Stimulated activated CD8-positive, alpha-beta memory T cell treated with anti-CD3 and anti-CD28 coated beads, Interleukin-7, amount 100 ng/mL, for 4 hours (primary cell): ENCODE measurements at places on chromosomes 1 and 21.

DNA sequence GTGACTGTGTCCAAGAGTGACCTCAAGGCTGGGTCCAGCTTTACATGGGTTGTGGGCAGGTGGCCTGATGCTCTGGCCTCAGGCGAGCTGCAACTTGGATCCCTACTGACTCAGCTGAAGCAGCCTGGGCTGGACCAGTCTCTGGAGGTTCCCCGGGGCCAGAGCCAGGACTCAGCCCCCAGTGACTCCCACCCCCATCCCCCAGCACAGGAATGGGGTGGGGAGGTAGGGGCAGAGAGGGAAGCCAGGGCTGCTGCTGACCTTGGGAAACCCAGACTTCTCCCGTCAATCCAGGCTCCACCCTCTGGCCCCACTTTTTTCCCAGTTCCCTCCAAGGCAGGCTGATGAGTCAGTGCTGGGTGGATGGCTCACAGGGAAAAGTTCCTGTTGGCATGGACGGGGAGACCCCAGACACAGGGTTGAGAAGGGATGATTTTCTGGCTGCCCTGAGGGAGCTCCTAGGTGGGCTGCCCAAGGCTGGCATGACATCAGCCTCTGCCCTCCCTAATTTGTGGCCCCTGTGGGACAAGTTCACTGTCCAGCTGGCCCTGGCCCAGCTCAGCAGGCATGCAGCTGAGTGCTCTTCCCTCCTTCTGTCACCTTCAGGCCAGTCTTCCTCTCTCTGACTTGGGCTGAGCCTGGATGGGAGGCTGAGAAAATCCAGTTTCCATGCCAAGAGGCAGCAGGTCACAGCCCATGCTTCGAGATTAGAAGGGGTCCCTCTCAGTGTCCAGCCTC lies 2.2 kb downstream of the ZC3H12A start:
- no peak for DNase-seq

DNA sequence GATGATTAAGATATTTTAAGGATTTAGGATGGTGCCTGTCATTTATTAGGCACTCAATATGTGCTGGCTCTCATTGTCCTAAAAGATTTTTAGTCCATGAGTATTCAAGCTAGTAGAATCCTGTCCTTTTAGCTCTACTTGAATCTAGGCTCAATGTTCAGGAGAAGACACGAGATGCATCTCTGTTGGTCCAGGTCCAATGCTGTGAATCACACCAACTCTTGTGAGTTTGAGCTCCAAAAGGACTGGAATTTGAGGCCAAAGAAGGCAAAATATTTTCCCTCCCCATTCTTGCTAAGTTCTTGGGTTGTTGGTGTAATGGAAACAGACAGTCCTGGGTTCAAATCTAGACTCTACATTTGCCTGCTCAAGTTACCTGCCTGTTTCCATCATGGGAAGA lies 1.4 kb upstream of the PODN start:
- DNase-seq = no peak

GRCh38 chr1:31736675-31737074 lies 27.5 kb downstream of the ADGRB2 start:
- DNase-seq = peak; percentile 73

DNA sequence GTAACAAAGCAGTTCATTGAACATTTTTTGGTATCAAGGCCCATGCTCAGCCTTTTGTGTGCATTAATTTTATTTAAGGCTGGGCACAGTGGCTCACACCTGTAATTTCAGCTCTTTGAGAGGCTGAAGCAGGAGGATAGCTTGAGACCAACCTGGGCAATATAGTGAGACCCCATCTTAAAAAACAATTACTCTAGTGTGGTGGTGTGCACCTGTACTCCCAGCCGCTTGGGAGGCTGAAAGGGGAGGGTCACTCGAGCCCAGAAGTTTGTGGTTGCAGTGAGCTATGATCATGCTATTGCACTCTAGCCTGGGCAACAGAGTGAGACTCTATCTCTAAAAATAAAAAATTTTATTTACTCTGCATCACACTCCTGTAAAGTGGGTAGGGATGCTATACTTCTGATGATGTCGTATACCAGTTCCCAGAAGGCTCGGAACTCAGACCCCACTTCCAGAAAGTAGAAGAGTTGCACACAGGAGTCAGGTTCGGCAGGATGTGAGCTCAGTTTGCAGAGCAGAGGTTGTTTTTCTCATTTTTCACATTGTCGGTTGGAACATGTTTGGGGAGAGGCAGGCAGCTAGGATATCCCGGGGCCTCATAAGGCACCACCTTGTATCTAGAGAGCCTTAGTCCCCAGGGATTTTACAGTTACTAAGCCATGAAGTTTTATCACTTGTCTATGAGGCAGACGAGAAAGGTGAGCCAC lies 144.6 kb downstream of the GALNT2 start:
- no peak for DNase-seq

DNA sequence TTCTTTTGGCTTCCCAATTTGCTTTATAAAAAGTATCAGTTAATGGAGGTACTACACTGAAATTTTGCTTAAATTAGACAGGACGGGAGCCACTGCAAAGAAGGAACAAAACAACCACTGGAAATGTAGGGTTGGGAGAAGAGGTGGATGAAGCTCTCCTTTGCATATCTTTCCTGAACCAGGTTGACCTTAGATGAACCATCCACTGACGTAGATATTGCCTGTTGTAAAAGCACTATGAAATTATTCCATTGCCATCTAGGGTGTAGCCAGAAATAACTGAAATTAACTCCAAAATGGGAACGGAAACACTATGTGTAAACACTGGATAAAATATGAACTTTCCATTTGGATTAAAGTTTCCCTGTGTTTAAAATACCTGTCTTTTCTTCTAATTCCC lies 1.2 kb upstream of the ABL2 start:
- no peak for DNase-seq

GRCh38 chr1:243443557-243443956 lies 187.7 kb downstream of the SDCCAG8 start:
- no peak for DNase-seq

DNA sequence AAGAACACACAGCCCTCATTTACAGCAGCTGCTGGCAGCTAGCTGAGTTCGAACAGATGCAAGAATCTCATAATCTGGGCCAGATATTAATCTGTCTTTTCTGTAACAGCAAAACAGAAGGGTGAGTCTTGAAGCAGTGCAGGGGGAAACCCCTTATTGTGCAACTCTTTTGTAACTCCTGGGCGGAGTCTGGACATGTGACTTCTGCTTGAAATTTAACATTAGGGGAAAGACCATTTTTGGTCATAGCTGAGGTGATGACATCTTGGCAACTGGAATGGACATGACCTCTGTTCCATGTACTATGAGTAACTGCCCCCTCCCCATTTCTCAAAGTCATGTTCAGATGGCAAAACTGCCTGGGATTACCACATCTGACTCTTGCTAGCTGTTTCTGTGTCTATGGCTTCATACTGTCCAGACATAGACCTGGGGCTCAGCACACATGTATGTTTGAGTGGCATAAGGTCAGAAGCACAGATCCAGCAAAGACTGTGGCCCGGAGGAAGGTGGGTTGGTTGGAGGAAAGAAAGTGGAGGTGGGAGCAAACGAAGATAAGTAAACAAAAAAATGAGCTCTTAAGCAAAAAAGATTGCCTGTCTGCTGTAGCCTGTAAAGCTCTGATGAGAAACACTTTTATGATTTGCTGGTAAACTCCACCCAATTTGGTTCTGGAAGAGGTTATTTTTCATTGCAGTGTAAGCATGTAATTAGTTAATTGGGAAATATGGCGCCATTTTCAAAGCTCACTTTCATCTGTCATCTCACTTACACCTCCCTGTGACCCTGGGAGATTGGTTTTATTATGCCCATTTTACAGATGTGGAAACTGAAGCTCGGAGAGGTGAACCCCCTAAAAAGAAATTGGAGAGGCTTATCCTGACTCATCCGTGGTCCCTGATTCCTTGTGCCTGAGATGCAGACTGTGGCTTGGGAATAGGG lies 26.1 kb downstream of the ETS2 start:
- DNase-seq = peak; percentile 13

- no peak for DNase-seq
These were observed 21.5 kb upstream of the MTARC2 start for GRCh38 chr1:220726634-220727033.

- DNase-seq = peak; percentile 24
These were observed 5.3 kb downstream of the PSRC1 start for GRCh38 chr1:109277434-109278204.

DNA sequence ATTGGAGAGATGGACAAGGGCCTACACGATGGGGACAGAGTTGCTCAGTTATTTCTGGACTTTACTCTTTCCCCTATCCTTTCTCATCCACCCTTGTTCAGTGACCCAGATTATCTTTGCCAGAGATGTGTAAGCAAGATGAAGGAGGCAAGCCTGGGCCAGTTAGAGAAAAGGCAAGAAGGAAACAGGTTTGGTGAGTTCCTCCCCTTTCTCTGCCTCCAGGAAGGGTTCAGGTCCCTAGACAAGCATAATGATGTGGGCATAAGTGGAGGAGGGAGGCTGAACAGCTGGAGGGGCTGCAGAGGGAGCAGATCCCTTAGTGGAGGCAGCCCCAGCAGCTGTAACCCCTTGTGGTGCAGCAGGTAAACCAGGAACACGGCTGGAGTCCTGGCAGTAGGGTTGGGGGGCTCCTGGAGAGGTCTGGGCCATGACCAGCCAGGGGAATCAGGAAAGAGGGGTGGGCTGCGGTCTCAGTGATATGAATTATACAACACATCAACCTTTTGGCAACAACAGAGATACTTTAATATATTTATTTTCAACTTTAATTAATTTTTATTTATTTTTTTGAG lies 9.2 kb upstream of the CDC42 start:
- DNase-seq = no peak

GRCh38 chr1:154819628-154820590 lies 50.2 kb downstream of the KCNN3 start:
- DNase-seq = no peak

DNA sequence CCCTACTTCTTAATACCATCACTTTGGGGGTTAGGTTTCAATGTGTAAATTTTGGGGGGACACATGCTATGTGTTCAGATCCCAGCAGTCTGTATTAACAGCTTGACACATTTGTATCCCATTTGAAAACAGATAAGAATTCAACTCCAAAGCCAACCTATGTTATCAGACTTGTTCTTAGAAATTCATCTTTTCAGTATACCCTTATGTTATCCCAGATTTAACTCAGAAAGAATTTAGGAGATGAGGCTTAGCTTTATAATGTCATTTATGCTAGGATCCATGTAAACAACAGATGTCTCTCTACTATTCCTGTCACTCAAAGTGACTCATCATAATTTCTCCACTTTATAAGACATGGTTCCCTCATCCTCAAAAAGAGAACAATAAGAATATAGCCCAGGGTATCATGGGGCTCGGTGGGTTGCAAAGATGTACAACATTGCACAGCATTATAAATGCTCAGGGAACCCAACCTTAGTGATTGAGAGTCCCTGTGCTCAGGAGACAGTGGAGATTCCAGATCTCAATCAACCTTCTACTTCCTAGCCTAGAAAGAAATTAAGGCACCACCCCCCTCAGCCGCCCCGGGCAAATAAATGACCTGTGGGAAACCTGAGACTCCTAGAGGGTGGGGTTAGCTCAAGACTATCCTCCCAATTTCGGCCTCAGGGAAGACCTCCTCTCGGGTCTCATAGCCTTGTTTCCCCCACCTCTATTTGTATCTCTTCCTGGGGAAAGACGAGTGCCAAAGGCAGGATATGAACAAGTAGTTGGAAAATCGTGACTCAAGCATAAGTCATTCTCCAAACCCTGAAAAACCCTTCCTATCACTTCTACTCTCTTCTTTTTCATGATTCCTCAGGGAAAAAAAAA lies 265.1 kb upstream of the CAMK1G start:
- no peak for DNase-seq

DNA sequence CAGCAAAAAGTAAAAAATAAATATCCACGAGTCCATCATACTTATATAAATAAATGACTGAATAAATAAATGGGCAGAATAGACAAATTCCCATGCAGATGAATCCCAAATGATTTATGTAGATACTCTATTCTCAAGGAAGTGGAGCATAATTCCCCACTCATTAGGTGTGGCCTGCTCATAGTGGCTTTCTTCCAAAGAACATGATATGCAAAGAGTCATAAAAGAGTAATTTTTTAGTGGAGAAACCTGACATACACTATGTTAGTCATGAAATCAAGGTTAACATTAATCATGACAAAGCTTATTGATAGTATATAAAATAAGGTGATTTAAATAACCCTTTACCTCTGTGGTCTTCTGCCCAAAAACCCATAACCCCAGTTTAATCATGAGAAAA lies 298.9 kb downstream of the DPYD start:
- no peak for DNase-seq

DNA sequence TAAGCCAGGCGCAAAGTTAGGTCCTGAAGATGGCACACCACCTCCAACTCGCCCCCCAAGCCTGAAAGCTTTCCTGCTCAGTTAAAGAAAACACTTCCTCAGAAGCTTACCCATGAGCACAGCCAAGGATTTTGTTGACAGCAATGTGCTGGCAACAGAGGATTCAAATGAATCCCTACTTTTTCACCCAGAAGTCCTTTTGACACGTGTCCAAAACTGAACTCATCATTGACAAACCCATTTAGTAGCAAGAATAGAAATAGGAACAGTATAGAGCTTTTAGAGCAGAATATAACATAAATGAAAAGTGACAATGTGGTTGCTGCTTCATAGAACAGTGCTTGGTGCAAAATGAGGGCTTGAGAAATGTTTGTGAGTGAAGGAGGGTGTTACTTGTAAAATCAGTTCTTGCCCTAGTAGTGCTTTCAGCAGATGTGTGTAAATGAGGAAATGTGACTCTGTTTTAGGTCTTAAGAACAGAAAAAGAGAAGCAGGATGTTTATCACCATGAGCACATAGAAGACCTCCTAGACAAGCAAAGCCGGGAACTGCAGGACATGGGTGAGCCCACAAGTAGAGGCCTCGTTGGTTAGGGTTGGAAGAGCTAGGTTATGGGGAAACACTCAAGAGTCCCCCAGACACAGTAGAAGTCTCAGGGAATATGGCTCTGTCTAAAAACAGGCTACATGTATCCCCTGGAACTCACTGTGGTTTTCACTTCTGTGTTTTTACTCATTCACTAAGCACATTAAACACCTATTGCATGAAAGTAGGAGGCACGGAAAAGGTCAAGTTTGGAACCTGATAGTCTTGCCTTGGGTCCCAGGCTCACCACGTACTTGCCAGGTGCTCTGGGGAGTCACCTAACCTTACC lies 48.6 kb upstream of the TMEM125 start:
- no peak for DNase-seq

DNA sequence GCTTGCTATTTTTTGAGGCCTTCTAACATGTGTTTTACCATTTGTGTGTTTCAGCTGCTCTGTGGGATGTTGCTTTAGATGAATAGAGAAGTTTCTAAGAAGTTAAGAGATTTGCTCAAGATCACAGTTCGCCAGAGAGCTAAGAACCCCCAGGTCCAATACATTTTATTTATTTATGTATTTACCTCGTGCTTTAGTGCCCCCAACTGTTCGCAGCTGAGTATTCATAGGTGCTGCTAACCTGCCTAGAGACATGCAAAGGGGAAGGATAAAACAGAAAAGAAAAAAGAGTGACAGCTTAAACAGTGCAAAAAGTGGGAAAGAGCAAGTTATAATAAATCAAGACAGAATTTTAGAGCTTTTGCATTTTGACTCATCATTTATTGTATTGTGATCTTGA lies 31.1 kb downstream of the NFYC start:
- DNase-seq = no peak

GRCh38 chr1:225946803-225947202 lies 5.8 kb upstream of the LEFTY2 start:
- DNase-seq = no peak

GRCh38 chr1:197250616-197251015 lies 17.4 kb upstream of the CRB1 start:
- DNase-seq = no peak
